T-helper 17 cell (primary cell): ENCODE measurements at places on chromosomes 7 and 10.
A peak's percentile ranks its signal among the peaks of the same experiment; 100 is the strongest.

GRCh38 chr10:29692121-29692539, 57.4 kb upstream of the SVIL start:
- DNase-seq = no peak

GRCh38 chr7:50369143-50370026, 64.9 kb downstream of the IKZF1 start:
- DNase-seq = peak; percentile 36

- no peak for DNase-seq
Measured at GRCh38 chr7:126791306-126791705, 461.4 kb downstream of the GRM8 start.

DNA sequence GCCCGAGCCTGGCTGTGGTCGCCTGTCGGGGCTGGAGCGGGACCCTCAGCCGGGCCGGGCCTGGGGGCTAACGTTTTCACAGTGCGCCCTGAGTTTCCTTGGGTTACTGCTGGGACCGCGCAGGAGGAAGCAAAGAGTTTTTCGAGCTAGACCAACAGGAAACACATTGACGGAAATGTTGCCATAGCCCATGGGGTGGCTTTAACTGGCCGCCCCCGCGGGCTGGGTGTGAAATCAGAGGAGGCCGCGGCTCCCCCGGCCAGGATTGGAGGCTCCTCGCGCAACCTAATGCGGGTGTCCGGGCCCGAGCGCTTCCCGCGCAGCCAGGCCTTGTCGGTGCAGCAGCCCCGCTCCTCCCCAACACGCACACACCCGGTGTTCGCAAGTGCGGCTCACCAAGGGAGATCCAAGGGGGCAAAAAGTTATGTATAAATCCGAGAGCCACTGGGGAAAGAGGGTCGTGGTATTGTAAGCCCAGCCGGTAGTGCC, 1.9 kb downstream of the HHEX start:
- no peak for DNase-seq

- DNase-seq = no peak
Measured at GRCh38 chr10:86111902-86112545, 254.6 kb downstream of the GRID1 start.

- DNase-seq = no peak
Measured at GRCh38 chr7:41303709-41304108, 399.2 kb downstream of the INHBA start.

GRCh38 chr7:36147361-36147760, 5.7 kb upstream of the EEPD1 start:
- DNase-seq = no peak

DNA sequence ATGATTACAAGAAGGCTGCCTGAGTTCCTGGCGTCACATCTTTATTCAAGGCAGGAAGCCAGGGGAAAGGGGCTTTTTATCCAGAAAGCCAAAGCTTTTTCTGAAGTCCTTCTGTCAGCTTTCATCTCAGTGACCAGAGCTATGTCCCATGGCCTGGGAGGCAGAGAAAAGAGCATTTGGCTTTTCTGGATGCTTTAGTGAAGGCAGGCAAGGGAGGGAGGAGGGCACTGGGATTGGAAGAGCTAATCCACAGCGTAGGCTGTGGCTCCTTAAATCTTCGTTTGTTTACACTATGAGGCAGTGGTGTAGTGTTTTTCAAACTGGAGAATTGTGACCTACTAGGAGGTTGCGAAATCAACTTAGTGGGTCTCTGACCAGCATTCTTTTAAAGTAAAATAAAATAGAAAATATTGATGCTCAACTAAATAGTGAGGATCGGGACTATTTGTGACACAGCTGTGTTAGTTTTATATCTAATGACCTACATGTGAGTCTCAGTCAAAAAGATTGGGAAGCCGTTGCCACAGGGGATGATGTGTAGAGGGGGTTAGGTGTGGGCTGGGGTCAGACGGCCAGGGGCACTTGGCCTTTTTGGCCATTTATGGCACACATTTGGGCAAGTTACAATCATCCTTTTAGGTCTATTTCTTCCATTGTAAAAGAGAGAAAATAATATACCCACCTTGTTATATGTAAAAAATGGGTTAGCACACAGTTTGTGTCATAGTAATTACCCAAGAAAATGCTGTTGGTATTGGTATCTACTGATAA, 14.1 kb downstream of the CRYGN start:
- no peak for DNase-seq

DNA sequence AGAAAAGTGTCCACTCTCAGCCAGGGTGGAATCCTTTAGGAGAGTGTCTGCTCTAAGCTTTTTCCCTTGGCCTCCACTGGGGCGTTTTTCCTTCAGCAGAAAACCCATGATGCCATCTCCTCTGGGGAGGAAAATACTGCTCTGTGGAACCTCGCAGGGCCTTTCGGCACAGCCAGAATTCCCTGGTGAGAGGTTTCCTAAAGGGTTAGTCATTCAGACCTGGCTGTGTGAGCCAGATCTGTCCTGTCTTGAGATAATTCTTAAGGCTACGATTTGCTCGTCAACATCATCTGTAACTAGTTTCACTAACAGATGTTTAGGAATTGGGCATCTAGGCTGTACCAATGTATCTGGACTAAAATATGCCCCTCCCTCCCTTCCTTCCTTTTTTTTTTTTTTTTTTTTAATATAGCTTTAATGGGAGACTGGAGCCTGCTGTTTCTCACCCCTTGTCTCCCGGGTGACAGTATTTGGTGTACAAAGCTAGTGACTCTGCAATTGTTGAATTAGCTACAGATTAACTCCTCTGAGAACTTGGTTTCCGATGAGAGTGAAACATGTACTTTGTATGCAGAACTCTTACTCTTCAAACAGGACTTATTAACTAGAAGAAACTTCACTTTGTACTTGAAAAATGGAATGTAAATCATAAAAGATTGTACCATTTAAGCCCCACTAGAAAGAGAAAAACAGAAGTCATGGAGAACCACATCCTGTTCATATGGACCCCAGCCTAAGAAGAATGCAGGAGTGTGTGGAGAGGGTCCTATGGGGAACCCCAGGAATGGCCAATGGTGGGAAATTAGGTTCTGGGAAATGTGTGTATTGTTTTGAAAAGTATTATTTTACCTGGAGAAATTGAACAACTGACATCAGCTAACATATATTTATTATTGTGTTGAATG, 230.9 kb downstream of the CAMK1D start:
- no peak for DNase-seq

GRCh38 chr10:16856567-16856966, 39.3 kb upstream of the RSU1 start:
- DNase-seq = no peak

DNA sequence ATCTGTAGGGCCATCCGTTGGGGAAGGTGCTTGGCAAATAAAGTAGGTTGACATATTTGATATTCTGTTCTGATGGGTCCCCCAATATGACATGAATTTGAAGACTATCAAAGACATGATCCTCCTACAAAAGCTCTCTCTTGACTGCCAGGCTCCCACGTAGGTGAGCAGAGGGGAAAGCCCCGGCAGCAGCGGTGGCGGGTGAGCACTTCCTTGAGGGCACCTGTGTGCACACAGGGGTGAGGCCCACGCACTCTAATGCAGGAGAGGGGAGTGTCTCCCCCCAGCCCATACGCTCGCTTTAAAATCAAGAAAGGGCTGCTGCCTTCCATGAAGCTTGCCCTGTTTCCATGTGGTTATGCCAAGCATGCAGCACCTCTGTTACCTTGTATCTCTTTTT, 100.4 kb downstream of the TAX1BP1 start:
- DNase-seq = no peak

DNA sequence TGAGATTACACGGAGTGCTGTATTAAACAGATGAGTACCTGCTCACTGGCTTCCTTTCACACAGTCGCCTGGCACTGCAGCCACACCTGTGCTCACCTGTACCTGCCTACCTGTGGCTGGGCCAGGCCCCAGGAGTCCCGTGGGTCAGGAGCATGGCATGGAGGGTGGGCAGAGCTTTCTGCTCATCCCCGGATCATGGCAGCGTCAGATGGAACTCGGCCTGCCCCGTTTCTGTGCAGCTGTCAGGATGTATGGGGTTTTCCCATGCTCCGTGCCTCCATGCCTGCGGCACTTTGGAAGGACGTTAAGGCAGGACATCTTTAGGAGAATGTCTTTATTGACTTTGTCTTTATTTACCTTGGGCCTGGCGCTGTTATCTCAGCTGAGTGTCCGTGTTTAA, 112.2 kb downstream of the MGMT start:
- no peak for DNase-seq

DNA sequence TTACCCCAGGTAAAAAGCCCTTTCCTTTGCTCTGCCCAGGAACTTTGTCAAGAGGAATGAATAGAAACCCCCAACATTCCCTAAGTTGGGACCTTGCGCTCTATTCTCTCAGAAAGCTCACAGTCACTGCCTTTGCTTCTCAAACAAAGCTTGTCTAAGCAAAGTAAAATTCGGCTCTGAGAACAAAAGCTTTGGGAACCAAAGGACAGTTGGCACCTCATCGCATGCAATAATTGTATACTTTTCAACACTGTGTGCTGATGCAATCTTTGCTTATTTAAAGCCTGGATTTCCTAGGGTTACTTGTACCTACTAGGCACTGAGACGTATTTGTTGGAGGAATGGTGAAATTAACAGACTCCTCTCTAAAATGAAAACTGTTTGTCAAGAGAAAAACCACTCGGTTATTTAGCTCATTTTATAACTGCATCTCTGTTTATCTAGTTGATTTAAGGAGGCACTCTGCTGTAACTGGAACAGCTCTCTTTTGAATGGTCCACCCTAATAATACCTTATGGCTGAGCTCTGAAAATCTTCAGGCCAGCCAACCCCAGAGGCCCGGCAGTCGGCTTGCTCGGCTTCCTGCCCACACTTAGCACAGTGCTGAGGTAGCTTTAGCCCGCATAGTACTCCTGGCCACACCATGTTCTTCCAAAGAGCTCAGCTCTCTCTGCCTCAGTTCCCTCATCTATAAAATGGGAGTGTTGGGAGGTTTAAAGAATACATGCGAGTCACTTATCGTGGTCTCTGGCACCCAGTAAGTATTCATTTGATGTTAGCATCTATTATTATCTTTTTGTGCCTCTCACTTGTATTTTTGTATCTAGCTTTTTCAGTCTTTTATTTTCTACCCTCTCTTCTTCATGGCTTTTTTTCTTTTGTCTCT, 80.2 kb upstream of the PRR15 start:
- no peak for DNase-seq

DNA sequence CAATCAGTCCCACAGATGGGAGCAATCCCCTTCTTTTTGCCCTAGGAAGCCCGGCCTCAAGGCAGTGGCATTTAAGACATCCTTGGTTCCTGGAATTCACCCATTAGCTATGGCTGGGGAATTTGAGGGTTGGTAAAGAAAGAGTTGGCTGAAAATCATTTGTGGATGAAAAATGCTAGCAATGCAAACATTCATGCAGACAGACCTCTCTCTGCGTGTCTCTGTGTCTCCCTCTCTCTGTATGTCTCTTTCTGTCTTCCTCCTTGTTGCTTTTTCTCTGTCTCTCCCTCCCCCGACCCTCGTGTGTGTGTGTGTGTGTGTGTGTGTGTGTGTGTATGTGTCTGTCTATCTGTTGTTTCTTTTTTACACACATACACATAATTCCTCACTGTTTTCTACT, 19.4 kb downstream of the LDB3 start:
- no peak for DNase-seq

DNA sequence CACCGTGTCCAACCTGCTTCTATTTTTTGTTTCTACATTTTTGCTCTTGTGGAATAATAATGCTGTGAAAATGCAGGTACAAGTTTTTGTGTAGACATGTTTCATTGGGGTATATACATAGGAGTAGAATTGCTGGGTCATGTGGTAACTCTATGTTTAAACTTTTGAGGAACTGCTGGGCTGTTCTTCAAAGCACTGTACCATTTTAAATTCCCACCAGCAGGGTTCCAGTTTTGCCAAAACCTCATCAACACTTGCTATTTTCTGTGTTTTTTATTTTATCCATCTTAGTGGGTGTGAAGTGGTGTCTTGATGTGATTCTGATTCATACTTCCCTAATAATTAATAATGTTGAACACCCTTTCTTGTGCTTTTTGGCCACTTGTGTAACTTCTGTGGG, 138.6 kb downstream of the RGS10 start:
- DNase-seq = no peak

DNA sequence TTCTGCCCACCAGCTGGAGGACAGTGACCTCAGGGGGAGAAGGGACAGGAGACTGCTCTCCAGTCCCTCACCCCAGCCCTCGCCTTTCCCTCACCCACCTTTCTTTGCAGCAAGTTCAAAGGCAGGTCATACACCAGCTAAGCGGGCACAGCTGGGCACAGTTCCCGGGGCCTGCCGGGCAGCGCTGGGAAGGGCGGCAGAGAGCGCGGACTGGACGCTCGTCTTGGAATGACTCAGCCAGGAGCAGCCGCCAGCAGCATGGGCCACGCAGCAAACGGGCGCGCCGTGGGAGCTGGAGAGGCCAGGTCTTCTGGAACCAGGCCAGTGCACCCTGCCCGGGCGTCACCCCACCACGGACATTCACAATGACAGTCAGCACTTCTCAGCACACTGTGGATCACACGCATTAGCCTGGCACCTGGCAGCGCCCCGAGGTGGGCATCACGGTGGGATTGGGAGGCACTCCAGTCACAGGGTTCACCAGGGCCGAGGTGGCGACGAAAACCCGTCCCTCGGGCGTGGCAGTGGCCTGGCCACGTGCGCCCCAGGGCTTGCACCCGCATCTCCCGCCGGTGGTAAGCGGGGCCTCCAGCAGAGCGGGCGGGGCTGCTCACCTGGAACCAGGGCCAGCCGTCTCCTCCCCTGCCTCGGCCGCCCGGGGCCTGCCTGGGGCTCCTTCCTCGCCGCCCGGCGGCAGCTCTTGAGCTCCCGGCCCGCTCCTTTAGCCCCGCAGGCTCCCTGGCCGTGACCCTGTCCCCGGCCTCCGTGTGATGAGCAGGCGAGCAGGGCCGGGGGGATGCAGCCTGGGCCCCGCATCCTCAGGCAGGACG, 29.0 kb upstream of the WDFY4 start:
- no peak for DNase-seq

DNA sequence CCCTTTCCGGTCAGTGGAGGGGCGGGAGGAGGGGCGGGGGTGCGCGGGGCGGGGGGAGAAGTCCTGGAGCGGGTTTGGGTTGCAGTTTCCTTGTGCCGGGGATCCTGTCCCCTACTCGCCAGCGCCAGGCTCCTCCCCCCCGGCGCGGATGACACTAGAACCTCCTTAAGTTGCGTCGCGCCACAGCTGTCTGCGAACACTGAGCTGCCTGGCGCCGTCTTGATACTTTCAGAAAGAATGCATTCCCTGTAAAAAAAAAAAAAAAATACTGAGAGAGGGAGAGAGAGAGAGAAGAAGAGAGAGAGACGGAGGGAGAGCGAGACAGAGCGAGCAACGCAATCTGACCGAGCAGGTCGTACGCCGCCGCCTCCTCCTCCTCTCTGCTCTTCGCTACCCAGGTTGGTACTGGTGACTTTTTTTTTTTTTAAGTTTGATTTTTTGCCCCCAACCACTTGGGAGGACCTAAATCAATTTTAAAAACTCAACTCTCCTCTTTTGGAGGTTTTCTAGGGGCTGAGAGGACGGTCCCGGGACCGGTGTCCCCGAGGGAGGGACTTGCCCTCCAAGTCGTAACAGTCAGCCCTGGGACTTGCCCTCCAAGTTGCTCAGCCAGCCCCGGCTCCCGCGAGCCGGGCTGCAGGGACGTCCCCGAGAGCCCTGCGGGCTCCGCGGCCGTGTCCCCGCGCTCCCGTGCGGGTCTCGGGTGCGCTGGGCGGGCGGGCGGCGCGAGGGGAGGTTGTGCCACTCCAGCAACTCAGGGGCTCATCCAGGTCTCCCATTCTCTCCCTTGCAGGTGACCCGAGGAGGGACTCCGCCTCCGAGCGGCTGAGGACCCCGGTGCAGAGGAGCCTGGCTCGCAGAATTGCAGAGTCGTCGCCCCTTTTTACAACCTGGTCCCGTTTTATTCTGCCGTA, at the start of gene GATA3:
Gene GATA3, plus strand, starts transcription at position 195 of the 914 bp plus-strand sequence. CDS start 968 bp downstream, outside the sequence.
- peak; percentile 76 for DNase-seq
